ENCODE measurements at places on chromosomes 5 and 9. TPM values are rescaled to one million over a fixed set of nuclear protein-coding genes. Genes with fewer than 3 reads are reported as not detected.

DNA sequence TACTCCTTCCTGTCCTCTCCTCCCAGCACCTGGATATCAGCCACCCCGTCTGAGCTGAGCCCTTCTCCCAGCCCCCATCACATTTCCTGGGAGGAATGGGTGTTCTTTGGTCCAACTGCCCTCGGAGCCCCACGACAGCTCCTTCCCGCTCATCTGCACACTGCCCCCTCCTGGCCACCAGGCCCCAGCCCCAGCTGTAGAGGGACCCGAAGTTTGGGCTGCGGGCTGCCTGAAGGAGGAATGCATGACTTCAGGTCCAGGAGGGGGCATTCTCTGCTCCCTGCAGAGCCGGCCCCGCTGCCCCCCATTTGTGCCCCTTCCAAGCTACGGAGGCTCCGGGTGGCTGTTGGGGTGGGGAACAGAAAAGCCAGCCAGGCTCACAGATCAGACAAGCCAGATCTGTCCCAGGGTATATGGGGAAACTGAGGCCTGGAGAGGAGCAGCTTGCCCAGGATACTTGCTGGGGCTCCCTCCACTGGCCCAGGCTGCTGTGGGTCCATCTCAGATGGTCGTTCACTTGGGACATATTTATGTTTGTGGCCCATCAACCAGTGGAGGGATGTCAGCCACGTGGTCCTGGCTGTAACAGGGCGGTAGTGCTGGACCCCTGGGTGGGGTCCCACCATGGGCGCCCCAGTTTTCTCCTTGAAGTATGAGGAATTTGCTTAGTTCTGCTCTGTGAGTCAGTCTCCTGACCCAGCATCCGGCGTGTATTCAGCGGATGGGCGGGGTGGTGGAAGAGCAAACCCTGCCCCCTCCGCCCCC, 33.1 kb downstream of the DAB2IP start:
- H3K27ac ChIP-seq, result no peak overlapping the region
- H3K4me3 ChIP-seq, result no peak overlapping the region
- H3K27me3 ChIP-seq, result no peaks in the 10 kb centered on the region
- no peaks in the 10 kb centered on the region for H3K4me1 ChIP-seq
- peak; percentile 87 for DNase-seq

GRCh38 chr5:121974261-121974660, 12.5 kb downstream of the SRFBP1 start:
- no peak overlapping the region for H3K27ac ChIP-seq
- H3K4me3 ChIP-seq, result no peak overlapping the region
- H3K36me3 ChIP-seq, result no peaks in the 10 kb centered on the region
- no peak for DNase-seq
- H3K27me3 ChIP-seq, result no peaks in the 10 kb centered on the region
- H3K4me1 ChIP-seq, result no peaks in the 10 kb centered on the region

DNA sequence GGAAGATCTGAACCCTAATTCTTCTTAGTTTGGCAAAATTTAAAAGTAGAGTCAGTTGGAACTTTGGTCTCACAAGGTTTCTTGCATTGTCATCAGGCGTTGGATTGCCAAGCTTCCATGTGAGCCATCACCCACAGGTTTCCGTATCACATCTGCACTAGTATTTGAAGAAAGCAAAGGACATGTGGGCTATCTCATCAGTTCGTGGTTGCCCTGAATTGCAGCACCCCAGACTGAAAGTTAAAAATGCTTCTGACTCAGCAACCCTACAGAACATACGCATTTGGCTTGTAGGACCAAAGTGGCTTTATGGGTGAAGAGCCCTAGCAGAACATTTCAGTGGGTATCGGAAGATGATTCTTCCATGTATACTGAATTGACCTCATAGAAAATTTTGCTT, 358.0 kb downstream of the ENC1 start:
- DNase-seq, result no peak
- H3K27me3 ChIP-seq, result no peaks in the 10 kb centered on the region
- H3K4me1 ChIP-seq, result no peaks in the 10 kb centered on the region
- no peak overlapping the region for H3K4me3 ChIP-seq
- no peak overlapping the region for H3K27ac ChIP-seq

The SLC12A7 gene
- total RNA-seq, result 54.4 TPM

The CDX1 gene
- not detected for total RNA-seq

The ADAMTS2 gene
- total RNA-seq, result 24.5 TPM
